Activated effector memory CD4-positive, alpha-beta T cell treated with Interleukin-2 at 50 U/mL for 16 hours (primary cell): ENCODE measurements at places on chromosomes 12 and 14.
A peak's percentile ranks its signal among the peaks of the same experiment; 100 is the strongest.

DNA sequence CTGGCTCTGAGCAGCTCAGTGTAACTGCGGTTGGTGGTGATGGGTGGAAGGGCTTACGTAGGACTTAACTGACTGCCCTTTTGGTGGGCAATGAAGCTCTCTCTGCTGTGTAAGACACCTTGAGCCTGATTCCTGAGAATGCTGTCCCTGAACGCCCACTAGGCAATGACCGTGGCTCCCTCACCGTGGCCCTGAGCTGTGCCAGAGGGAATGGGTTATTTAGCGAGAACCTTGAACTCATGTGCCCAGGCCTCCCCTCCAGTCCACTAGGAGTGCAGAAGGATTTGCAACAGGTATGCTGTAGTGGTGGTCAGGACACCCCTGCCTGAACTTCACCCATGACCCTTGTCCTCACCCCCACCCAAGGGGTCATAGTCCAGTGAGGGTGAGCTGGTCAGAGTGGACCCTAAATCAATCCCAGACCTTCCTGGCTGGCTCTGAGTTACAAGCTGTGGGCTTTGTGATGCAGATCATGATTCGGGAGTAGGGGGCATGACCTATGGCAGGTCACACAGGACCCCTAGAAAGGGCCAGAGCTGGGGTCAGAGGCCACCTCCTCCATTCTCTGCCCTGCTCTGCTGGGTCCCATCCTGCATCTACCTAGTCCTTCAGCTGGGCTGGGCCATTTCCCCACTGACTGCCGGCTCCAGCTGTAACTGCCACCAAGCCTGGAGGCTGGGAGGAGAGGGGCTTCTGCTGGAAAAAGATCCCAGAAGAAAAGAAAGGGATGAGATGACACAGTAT is 14.5 kb upstream of the ANKRD33 start:
- no peak for DNase-seq

DNA sequence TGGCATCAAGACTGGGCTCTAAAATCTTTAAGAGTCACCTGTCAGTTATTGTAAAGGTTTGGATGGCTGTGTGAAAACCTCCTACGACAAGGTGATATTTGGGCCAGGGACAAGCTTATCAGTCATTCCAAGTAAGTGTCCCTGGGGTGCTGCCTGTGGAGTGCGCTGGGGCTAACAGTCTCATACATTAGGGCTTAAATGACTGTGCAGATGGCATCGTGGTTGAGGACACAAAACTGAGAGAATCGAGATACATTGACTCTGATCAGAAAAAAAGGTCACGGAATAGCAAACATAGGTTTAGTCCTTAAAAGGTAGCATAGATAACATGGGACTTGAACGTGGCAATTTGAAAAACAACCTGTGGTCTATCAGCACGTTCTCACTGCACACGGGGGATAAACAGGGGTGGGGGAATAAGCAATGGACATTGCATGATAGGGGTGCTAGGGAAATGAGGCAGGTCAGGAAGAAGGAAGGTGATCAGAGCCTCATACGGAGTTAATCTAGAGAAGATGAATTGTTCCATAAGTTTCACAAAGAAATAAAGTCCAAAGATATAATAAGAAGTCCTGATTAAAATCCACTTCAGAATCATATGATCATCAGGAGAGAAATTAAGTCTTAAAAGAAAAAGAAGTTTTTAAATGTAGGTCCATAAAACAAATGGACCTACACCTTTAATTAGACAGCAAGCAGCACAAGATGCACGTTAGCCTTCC is 100.3 kb downstream of the DAD1 start:
- no peak for DNase-seq

GRCh38 chr14:105711044-105711620 is 184.7 kb downstream of the TMEM121 start:
- no peak for DNase-seq

DNA sequence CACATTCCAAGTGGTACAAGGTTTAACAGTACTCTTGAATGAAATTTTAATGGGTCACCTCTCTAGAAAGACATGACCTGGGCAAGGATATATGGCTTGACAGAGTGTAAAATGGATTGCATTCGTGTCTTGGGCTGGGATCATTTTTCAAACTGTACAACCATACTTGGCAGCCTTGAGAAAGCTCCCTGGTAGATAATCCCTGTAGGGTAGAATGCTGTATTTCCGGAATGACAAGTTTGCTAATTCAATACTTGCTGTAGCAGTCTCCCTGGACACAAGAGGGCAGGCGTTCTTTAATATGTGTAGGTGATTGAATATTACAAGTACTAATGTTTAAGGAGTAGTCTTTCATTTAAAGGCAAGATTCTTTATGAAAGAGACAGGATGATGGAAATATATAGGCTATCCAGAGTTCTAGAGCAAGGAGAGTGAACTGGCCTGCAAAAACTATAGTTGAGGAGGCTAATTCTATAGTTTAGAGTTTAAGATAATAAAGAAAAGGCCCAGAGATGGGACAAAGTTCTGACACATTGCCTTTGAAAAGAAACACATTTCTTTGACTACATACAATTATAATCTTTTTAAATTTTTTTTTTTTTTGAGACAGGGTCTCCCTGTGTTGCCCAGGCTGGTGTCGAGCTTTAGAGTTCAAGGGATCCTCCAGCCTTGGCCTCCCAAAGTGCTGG is 53.4 kb downstream of the PLBD1 start:
- no peak for DNase-seq

DNA sequence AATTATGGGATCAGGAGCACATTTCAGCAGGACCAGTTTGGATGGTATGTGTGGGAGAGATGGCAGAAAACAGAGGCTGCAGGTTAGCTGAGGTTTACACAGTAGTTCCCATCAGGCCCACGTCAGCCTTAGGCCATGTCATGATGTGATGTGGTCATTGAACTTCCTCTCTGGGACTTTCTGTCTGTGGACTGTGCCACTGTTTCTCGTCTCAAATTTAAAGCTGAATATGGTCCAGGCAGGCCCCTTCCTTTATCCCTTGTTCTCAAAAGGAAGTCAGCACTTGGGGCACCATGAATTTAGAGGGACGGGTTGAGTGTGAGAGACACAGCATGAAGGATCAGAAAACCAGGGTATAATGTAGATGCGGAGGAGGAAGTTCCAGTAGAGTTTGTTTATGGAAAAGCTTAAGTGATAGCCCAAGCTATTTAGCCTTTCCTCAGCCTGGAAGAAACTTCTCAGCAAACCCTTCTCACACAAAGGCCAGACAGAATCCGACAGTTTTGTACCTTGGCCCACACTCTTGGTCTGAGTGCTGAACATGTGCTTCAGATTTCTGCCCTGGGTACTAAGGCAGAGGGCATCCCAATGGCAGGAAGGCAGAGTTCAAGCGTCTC is 3.6 kb upstream of the IGFBP6 start:
- no peak for DNase-seq

GRCh38 chr14:100007254-100007653 is 58.0 kb upstream of the EVL start:
- no peak for DNase-seq

DNA sequence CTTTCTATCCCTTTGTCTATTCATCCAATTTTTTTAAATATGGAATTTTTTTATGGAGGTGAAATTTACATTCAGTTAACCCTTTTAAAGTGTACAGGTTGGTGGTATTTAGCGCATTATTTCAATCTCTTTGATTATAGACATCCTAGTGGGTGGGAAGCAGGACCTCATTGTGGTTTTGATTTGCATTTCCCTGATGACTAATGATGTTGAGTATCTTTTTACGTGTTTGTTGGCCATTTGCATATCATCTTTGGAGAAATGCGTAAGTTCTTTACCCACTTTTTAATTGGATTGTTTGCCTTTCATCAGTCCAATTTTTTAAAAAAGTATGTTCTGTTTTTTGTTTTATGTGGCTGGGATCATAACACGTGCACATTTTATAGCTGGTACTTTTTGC is 20.8 kb downstream of the PAPLN start:
- no peak for DNase-seq

DNA sequence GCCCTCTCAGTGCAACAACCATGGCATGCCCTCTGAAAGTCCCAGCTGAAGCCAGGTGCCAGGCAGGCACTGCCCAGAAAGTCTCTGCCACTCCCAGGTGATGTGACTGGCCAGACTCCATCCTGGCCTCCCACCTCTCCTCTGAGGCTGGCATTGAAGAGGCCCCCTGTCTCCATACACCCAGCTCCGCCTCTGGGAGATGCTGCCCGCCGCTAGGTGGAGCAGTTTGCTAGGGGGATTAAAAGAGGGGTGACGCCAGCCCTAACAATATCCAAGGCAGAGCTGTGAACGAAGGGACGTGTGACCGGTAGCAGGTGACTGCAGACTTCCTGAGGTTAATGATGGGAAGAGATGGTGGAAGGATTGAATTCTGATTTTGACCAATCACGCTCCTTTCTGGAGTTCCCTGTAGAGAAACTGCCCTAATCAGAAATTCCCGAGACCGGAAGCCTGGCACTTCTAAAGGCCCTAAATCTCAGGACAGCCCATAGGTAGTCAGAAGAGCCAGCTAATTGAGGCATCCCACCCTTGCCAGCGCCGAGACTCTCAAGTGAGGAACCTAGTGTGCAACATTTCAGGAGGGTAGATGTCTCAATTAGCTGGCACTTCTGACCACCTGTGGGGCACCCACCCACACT is 8.3 kb upstream of the PLEK2 start:
- DNase-seq = no peak

GRCh38 chr14:78405079-78405856 is 235.1 kb downstream of the NRXN3 start:
- DNase-seq = no peak

GRCh38 chr12:31518680-31519227 is 72.2 kb downstream of the DENND5B start:
- DNase-seq = no peak

DNA sequence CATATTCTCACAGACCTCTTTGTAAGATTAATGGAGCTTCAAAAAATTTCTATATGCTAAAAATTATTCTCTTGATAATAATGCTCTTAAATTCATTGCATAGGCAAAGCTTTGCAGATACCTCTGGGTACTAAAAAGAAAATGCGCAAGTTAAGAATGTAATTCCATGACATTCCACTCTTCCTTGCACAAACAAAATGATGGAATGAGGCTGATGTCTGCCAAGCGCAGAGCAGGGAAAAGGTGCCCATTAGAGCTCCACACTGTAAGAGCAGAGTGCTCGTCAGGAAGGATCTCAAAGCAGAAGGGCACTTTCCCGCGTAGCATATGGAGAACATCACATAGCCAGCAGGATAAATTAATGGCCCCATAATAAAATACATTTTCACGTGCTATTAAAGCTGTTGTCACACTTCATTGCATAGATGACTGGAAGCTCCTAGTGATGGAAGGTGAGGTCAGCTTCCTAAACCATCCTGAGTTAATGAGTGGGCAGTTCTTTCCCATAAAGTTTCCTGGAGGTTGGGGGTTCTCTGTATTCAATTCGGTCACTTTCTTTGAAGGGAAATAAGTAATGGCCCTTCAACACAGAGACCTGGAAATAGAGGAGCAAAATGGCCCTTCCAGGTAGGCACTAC is 1058.9 kb downstream of the GALC start:
- no peak for DNase-seq

DNA sequence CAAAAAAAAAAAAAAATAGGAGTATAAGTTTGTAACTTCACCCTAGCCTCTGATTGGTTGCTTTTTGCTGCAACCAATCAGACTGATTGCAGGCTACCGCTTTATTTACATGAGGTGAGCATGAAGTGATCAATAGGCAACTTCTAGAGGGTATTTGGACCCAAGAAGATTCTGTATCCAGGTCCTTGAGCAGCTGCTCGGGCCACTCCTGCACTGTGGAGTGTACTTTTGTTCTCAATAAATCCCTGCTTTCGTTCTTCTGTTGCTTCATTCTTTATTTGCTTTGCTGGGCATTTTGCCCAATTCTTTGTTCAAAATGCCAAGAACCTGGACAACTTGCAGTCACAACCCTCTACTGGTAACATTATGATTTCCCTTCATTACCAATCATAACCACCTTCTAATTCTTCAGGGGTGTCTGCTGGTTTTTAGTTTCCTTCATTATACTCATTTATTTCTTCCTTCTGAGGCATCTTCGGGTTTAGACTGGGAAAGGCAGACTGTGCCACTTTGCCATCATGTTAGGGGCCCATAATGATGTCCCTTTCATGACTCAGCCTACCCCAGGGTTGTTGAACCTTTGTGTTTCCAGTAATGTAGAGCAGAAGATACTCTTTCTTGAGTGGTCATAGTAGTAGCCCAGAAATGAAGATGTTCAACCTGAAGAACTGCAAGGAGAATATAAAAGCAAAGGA is 43.4 kb upstream of the LIMA1 start:
- no peak for DNase-seq

GRCh38 chr14:99733211-99733539 is 49.1 kb downstream of the CYP46A1 start:
- no peak for DNase-seq

DNA sequence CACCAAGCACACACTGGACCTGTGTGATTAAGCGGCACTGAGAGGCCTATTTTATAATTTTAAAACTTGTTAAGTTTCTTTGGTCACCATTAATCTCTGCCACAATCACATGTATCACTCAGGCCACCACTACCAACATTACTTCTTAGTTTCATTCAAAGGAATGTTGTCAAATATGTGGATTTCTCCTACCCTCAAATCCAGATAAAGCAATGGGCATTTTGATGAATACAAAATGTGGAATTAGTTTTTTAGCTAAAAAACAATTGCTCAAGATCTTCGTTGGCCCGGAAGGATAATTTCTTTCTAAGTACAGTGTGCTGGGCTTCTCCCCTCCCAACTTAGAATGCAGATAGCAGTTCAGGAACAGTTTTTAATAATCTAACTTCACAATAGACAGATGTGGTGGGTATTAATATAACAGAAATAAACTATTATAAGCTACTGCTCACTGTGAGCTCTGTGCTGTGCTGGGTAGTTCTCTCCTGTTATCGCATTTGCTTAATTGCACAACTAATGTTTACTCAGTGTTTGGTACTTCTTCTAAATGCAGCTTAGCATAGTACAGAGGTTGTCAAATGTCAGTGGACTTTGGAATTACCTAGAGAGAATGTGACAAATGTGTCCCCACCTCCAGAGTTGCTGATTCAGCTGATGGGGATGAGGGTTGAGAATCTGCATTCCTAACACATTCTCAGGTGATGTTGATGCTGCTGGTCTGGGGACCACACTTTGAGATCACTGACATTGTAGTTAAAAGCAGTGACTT is 266.7 kb upstream of the AMIGO2 start:
- no peak for DNase-seq

- DNase-seq = no peak
Measured at GRCh38 chr12:49872381-49872780, 29.5 kb upstream of the BCDIN3D start.

GRCh38 chr12:70486588-70486987 is 120.5 kb downstream of the KCNMB4 start:
- no peak for DNase-seq

- DNase-seq = no peak
Measured at GRCh38 chr14:22519877-22520685, 68.9 kb downstream of the DAD1 start.

GRCh38 chr12:101759396-101760047 is 20.3 kb upstream of the SYCP3 start:
- no peak for DNase-seq

DNA sequence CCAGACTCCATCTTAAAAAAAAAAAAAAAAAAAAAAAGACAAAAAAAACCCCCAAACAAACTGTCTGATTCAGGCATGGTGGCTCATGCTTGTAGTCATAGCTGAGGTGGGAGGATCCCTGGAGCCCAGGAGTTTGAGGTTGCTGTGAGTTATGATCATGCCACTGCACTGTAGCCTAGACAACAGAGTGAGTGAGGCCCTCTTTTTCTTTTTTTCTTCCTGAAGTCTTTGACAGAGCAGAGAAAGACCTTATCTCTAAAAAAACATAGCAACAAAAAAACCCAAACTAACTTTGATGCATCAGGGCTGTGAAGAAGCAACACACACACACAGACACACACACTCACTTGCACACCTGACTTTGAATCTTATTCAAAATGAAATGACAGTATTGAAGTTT is 7.7 kb upstream of the AMN1 start:
- peak; percentile 34 for DNase-seq

- no peak for DNase-seq
Measured at GRCh38 chr14:53180272-53181221, 27.4 kb upstream of the DDHD1 start.
